ENCODE measurements at places on chromosomes 12 and 14. TPM values are rescaled to one million over a fixed set of nuclear protein-coding genes. Genes with fewer than 3 reads are reported as not detected.

Gene SIRT4
- 2.7 TPM for total RNA-seq

Gene TSPAN9
- 0.07 TPM for total RNA-seq

Gene BCL2L14
- 3.7 TPM for total RNA-seq

Gene NPAS3
- total RNA-seq: not detected

Gene ESR2
- total RNA-seq: 0.43 TPM

Gene OLR1
- not detected for total RNA-seq

Gene DNAJC22
- total RNA-seq: 0.14 TPM

Gene SLC6A13
- not detected for total RNA-seq

Gene CLEC12A
- 0.47 TPM for total RNA-seq

Gene ABCD4
- 46.0 TPM for total RNA-seq

Gene IL31
- total RNA-seq: not detected

Gene GLIPR1
- total RNA-seq: 18.6 TPM

Gene SERPINA10
- total RNA-seq: not detected

Gene TMEM121
- total RNA-seq: 12.0 TPM

Gene GLS2
- 5.2 TPM for total RNA-seq

Gene KCNC2
- not detected for total RNA-seq

Gene ITGB7
- total RNA-seq: 137 TPM

Gene KRT83
- not detected for total RNA-seq

Gene EML5
- total RNA-seq: 2.7 TPM

Gene LRRC10
- not detected for total RNA-seq

Gene MED6
- total RNA-seq: 49.3 TPM

Gene NEUROD4
- not detected for total RNA-seq

Gene IFNG
- 43.6 TPM for total RNA-seq

Gene CLEC4D
- not detected for total RNA-seq

Gene PNMA1
- 24.1 TPM for total RNA-seq

Gene PIWIL1
- total RNA-seq: not detected

Gene HOXC9
- total RNA-seq: not detected

Gene OR6C2
- total RNA-seq: not detected

Gene RIPK3
- total RNA-seq: 6.5 TPM

Gene ANHX
- not detected for total RNA-seq

Gene CLEC9A
- not detected for total RNA-seq

Gene KRT7
- 3.1 TPM for total RNA-seq

Gene ART4
- total RNA-seq: not detected

Gene PLCZ1
- not detected for total RNA-seq

Gene LRRC9
- total RNA-seq: not detected

Gene SYCP3
- 0.09 TPM for total RNA-seq

Gene KIF26A
- total RNA-seq: 0.59 TPM

Gene RBP5
- total RNA-seq: not detected

Gene GRIP1
- 0.51 TPM for total RNA-seq

Gene CCER1
- not detected for total RNA-seq

Gene ISM2
- 0.94 TPM for total RNA-seq

Gene RPS6KL1
- 5.1 TPM for total RNA-seq

Gene NKX2-1
- total RNA-seq: 0.25 TPM

Gene ARHGEF25
- total RNA-seq: 1.2 TPM

Gene FAM216A
- 77.1 TPM for total RNA-seq

Gene ARMH4
- not detected for total RNA-seq

Gene SLC17A8
- not detected for total RNA-seq

Gene RPGRIP1
- total RNA-seq: not detected

Gene IFI27
- 0.86 TPM for total RNA-seq

Gene MMP14
- total RNA-seq: 3.1 TPM

Gene PROX2
- total RNA-seq: 0.65 TPM

Gene KRT3
- total RNA-seq: not detected

Gene PPM1H
- 0.07 TPM for total RNA-seq

All from activated CD8-positive, alpha-beta T cell treated with anti-CD3 and anti-CD28 coated beads for 36 hours (primary cell).